ENCODE measurements at places on chromosomes 7 and 10.

- DNase-seq = no peak
Observed at GRCh38 chr10:99057936-99058690, 177.5 kb downstream of the HPSE2 start.

DNA sequence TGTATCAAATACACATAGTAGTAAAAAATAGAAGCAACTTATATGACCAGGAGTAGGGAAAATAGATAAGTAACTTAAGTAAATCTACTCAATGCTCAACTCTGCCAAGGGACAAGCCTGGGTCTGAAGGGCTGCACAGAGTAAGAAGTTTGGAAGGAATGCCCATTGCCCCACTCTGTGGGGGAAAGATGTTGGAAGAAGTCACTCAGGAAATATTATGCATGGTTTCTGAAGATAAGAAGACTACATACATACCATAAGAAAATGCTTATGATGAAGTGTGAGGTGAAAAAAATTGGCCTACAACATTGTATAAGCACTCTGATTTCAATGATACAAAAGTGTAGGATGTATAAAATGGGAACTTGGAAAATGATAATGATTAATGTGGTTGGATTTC lies 54.0 kb downstream of the LAMB4 start:
- no peak for DNase-seq

DNA sequence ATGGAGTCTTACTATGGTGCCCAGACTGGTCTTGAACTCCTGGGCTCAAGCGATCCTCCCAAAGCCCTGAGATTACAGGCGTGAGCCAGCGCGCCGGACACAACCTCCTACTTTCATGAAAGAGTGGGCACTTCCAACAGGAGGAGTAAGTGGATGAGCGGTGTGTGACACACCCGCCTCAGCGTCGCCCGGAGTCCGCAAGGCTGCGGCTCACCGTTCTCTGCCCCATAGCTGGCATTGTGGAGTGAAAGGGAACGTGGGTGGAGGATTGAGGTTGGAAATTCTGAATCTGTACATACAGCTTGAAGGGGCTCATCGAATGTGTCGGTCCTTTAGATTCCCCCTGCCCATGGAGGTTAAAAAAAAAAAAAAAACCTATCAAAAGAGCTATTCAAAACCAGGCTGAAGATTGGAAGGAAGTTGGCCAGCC lies 524 bp upstream of the PRXL2A start:
- no peak for DNase-seq

DNA sequence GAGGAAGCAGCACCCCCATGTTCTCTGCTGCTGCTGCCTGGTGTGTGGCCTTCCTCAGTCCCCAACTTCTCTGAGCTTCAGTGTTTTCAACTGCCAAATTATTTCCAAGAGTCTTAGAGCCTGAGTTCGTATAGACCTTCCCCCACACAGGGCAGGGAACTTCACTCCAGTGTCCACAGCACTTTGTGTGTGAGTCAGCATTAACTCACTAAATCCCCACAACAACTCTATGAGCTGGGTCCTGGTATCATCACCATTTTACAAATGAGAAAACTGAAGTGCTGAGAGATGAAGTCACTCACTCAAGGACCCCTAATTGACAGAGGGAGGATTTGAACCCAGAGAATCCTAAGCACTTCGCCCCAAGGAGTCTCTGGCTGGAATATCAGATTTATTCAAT lies 48.3 kb downstream of the ADCYAP1R1 start:
- no peak for DNase-seq

DNA sequence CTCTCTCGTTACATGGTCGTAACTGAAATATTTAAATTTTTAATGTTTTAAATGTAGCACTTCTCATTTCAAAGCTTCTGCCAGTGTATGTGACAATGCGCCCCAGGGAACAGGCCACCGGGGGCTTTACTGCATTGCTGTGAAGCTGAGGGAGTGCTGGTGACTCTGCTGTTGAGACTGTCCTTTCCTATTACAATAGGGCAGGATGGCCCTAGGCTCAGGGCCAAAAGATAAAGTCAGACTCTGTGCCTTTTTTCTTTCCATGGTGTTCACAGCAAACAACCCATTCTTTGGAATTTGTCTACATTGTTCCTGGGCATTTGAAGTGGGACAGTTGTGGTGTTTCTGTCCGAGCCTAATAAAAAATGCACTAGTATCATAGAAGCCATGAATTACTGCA lies 107.3 kb downstream of the GALNT11 start:
- no peak for DNase-seq

DNA sequence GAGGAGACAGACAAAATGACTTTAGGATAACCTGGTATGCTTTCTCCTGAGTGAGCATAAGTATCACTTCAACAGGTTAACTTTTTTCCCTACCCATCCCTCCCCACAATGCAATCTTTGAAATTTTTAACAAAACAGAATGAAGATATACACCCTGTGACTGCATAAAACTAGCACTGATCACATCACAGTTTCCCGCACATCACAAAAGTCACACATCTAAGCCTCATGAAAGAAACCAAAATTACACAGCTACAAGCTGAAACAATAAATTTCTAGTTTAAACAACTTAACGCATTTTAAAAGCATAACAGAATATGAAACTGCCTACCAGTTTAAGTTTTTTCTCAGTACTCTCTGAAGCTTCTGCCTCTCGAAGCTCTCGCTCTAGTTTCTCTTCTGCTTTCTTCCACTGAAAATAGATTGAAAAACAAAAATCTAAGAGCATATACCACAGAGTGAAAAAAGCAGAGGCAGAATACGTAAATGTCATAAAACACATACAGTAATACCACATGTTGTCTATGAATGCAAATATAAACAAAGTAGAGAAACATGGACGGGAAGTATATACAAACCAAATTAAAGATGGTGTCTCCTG lies 18.1 kb downstream of the NOC3L start:
- DNase-seq = no peak

DNA sequence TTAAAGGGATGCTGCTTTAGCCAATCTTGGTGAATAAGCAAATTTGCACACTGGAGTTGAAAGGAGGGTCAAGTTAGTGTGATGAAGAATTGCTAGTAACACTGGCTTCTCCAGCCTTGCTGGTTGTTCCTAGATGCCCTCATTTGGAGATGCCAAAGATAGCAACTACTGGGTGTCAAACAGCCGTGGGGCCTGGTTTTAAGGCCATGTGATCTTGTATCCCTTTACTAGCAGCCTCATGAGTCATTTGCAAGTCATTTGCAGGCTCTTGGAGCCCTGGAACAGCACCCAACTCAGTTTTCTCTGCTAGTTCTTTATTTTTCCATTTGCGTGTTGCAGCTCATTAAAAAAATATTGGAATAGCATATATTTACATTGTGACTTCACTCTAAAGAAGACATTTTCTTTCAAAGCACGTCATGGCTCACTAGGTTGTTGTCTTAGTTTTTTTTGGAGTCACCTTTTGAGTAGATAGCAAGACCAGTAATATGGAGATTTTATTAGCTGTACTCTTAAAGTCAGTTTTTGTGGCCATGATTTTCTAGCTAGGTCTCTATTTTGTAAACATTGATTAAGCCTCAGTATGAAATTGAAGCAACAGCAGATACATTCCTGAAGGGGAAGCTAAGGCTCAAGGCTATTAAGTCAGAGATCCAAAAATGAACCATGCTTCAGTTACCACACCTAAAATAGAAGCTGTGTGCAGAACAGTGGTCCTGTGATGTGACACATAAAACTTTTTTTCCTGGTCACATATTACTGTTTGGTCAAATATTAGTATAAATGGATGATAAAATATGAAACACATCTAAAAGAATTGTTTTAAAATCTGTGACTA lies 1.3 kb downstream of the LSMEM1 start:
- no peak for DNase-seq

GRCh38 chr10:28947171-28947570 lies 269.9 kb downstream of the BAMBI start:
- no peak for DNase-seq

- DNase-seq = no peak
Observed at GRCh38 chr7:70994176-70994575, 137.8 kb upstream of the GALNT17 start.

- peak; percentile 12 for DNase-seq
Observed at GRCh38 chr10:90751107-90751997, 106.5 kb downstream of the HTR7 start.

DNA sequence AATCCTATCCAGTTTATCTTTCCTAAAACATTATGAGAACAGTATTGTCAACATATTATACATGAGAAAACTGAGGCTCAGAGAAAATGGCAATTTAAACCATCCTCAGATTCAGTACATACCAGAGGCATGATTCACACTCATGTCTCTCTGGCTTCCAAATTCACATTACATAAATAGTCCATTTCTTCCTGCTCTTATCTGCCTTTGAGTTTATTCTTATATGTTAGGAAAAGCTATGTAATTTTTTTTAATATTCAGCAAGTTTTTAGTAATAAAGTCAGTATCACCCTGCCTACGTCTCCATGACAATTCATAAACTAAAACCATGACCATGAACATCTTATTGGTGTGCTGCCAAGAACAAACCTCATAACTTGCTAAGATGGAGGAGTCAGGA lies 1260.2 kb upstream of the SORCS1 start:
- DNase-seq = no peak

DNA sequence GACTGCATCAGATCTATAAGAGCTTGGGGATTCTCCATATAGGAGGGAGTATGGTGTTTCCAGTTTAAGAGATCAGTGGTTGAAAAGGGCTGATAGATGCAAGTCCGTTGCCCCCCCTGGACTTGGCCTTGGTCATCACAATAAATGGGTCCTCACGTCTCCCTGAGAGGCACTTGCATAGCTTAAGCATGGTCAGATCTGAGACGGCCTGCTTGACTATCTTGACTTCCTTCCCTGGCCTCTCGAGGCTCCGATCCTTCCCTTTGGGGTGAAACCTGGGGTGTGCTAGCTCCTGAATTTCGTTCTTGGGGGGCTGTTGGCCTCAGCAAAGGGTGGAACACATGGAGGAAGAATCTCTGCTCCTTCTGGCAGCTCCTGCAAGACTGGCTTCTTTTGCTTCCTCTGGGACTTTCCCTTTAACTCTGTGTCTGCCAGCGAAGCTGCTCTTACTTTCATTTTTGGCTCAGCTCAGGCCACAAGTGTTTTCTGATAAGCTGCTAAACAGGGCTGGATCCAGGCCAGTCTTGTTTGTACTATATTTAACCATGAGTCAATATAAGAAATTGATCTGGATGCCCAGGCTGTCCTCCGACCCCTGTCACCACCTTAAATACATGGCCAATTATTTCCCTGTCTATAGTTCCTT lies 11.2 kb upstream of the ZNF485 start:
- peak; percentile 40 for DNase-seq

GRCh38 chr10:106566873-106567272 lies 597.6 kb downstream of the SORCS1 start:
- DNase-seq = no peak

DNA sequence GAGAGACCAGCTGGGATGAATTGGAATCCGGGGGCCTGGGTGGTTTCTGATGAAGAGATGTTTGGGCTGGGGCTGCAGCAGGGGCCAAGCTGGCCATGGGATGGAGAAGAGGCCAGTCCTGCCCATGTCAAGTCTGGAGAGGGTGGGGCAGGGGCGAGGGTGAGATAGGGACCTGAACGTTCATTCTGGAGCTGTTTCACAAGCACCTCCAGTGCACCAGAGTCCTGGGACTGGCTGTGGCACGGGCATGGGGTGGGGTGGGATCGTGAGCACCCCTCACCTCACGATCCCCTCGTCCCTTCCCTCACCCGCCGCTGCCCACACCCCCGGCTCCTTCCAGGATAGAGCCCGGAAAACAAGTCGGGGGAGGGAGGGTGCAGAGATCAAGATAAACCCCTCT lies 25.8 kb upstream of the PSMG3 start:
- DNase-seq = no peak

DNA sequence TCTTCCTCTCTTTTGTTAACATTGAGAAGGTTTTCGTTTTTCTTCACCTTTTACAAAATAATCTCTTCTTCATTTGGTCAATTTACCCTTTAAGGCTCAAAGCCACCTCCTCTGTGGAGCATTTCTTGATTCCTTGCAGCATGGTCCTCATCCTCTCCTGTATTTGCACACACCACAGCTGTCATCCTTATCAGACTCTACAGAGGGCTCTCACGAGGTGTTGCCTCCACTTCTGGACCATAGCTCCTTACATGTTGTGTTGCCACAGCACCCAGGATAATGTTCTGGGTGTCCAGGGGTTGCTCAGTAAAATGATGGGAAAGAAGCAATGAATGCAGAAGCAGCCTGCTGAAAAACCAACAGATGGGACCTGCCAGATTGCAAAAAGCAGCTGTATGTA lies 192.8 kb downstream of the SH2D4B start:
- DNase-seq = no peak

DNA sequence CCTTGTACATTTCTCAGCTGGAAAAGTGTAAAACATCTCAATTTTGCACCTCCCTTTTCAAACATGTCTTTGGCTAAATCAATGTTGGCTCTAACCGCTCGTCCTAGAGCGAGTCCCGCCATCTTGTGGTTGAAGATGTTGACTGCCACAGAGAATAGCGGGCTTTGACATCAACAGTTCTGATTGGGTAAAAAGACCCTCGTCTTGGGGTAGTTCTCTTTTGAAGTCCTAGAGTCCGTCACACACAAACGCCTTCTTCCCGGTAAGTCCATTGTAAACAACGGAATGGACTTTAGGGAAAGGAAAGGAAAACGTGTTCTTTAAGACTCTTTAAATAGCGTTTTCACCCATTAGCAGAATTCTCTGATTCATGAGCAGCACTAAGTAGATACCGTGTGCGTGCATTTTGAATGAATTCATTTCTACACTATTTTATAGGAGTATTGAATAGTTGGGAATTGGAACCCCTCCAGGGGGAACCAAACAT lies 452 bp upstream of the RPP30 start:
- DNase-seq = peak; percentile 52

GRCh38 chr7:124084024-124084423 lies 51.2 kb upstream of the TMEM229A start:
- no peak for DNase-seq

DNA sequence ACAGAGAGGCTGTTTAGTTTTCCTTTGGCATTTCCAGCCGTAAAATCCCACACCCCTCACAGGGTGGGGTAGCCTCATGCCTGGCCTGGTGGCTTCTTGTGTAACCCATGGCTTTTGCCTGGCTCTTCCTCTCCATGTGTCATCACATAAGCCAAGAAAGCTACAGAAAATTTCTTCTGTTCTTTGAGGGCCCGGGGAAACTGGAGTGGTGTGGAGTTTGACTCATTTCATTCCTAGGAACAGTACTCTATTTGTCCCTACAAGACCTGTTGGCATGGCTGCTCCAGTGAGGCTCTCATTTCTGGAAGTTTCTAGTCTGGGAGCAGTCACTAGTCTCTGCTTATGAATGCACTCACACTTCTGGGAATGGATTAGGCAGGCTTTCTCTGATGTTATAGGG lies 523.9 kb downstream of the SUGCT start:
- DNase-seq = no peak

Data from central memory CD4-positive, alpha-beta T cell (primary cell).